Stimulated activated CD4-positive, alpha-beta T cell treated with anti-CD3 and anti-CD28 coated beads, TNF-alpha, amount 100 ng/mL, for 48 hours (primary cell): ENCODE measurements at places on chromosomes 2 and 18.
A peak's percentile ranks its signal among the peaks of the same experiment; 100 is the strongest.

DNA sequence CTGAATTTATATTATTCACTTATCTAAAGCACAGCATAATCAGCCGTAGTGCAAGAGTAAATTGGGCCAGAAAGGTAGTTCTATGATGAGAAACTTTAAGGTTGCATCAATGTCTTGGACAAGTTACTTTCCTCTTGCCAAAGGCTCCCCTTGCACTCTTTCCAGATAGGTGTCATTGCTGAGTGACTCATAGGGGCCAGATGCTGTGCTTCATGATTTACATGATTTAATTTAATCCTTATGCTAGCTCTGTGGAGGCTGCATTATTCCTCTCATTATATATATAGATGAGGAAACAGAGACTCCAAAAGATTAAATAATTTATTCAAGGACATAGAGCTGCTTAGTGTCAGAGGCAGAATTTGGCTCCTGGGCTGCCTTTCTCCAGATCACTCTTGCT lies 5.0 kb downstream of the CFAP221 start:
- DNase-seq: no peak

DNA sequence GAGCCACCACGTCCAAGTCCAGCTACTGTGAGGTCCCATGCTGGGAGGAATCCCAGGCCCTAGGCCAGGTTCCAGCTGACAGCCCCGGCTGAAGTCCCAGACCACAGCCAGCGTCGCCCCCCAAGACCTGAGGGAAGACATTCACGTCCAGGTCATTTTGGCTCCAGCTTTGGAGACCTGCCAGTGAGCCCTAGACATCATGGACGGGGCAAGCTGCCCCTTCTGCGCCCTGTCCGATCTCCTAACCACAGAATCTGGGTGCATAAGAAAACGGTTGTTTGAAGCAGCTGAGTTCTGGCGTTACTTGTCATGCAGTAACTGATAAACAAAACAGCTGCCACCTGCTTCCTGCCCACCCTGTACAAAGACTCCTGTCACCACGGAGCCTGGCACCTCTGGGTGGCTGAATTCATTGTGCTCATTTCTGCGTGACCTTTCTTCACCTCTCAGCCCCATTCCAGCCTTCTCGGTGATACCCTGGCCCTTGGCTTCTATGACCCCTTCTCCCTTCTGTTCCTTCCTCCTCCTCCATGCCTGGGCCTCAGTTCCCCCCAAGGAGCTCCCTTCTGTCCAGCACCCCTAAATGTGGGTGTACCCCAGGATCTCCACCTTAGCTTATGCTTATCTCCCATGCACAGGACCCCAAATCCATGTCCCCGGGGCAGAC lies 72.6 kb upstream of the SMAD7 start:
- DNase-seq: no peak

DNA sequence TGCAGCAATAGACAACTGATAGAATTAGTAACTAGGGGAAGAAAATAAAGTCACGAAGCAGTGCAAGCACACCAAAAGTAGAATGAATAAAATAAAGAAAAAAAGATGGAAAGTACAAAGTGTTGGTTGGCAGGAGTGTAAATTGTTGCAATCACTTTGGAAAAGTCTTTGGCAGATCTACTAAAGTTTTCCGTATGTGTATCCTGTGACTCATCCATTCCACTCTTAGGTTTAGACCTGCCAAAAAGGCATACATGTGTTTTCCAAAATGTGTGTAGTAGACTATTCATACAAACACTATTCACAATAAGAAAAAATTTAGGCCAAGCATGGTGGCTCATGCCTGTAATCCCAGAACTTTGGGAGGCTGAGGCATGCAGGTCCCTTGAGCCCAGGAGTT lies 282.1 kb upstream of the FSIP2 start:
- no peak for DNase-seq

DNA sequence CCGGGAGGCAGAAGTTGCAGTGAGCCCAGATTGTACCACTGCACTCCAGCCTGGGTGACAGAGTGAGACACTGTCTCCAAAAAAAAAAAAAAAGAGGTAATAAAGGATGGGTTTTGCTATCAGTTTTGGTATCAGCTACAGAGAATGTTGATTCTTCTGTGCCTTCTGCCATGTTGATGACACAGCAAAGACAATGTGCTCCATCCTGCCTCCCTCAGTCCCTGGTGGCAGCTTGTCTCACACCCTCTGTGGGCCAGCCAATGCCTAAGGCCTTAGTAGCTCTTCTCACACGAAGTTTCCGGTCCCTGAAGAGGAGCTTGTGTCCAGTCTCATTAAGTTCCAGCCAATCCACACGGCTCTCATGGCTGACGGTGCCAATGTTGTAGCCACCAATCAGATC lies 17.6 kb downstream of the IFT172 start:
- DNase-seq: no peak

- no peak for DNase-seq
These were observed 6.1 kb downstream of the CHMP1B start for GRCh38 chr18:11857177-11857887.

DNA sequence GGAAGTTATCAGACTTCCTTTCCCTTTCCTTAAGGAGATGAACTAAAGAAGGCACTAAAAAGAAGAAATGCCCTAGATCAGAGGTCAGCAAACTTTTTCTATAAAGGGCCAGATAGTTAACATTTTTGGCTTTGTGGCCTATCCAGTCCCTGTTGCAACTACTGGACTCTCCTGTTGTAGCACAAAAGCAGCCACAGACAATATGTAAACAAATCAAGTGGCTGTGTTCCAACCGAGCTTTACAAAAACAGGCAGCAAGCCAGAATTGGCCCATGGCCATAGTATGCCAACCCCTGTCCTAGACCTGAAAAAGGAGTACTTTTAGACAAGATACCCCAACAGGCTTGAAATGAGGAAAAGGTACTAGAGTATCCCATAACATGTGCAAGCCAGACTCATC lies 10.9 kb downstream of the NHEJ1 start:
- DNase-seq: no peak

DNA sequence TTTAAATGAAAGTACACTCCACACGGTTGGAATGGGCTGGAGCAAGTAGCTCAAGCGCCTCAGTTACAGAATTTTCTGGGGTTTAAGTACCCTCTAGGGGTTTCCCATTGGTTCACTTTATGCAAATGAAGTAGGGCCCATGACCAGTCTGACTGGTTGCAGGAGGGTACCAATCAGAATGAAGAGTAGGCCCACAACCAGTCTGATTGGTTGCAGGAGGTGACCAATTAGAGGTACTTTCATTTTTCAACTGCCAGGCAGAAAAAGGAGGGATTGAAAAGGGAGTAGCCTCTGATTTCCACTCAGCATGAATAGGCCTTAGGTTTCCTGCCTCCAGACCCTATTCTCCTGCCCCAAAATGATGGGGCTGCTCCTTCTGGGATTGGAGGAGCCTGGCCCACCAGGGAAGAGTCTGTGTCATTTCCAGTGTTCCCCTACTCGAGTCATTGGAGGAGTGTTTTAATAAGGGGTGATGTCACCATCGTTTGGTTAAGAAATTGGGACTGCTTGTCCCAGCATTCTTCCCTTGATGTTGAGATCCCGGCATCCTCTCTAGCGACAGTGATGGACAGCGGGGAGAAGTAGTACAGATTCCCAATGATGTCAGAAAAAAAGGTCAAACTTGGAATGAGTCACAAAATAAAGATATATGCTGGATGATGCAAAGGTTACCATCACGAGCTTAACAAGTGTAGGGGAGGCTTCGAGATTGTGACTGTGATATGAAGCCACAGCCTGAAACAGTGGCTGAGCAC lies 210.4 kb downstream of the SH3BP4 start:
- no peak for DNase-seq

DNA sequence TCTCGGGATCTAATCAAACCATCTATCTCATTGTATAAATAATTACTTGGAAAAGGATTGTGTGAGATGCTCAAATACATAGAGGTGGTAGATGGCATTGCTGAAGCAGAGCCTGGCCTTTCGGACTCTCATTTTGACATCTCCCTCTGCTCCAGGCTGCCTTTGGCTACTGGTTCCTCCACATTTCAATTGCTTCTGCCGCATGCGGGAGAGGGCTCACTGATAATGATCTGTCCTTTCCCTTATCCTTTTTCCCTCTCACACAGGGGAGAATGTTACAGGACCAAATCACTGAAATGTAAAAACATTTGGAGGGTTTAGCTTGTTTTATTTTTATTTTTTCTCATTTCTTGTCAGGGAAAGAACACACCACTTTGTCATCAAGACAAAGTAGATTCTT lies 380.6 kb upstream of the UBE2E3 start:
- DNase-seq: no peak

GRCh38 chr2:46334389-46335271 lies 37.4 kb downstream of the EPAS1 start:
- DNase-seq: no peak

DNA sequence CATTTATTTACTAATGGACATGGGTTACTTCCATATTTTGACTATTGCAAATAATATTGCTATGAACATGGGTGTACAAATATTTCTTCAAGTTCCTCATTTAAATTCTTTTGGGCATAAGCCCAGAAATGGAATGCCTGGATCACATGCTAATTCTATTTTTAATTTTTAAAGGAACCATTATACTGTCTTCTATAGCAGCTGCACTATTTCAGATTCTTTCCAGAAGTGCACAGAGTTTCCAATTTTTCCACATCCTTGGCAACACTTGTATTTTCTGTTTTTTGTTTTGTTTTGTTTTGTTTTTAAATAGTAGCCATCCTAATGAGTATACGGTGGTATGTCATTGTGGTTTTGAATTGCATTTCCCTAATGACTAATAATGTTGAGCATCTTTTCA lies 8.5 kb upstream of the RALBP1 start:
- DNase-seq: no peak

DNA sequence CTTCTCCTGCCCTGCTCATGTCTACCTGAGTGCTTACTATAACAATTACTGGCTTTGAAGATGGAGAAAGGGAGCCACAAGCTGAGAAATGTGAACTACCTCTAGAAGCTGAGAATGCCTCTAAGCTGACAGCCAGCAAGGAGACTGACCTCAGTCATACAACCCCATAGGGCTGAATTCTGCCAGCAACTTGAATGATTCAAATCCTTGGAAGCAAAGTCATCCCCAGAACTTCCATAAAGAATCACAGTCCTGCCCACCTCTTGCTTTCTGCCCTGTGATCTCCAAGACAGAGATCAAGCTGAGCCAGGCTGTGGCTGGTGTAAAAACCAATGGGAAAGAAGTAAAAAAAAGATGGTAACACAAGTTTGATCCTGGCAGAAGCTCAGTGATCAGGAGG lies 288.2 kb upstream of the SPHKAP start:
- DNase-seq: no peak

GRCh38 chr2:1826226-1826905 lies 82.1 kb upstream of the PXDN start:
- no peak for DNase-seq

GRCh38 chr2:209426432-209426831 lies 2.6 kb downstream of the MAP2 start:
- no peak for DNase-seq

DNA sequence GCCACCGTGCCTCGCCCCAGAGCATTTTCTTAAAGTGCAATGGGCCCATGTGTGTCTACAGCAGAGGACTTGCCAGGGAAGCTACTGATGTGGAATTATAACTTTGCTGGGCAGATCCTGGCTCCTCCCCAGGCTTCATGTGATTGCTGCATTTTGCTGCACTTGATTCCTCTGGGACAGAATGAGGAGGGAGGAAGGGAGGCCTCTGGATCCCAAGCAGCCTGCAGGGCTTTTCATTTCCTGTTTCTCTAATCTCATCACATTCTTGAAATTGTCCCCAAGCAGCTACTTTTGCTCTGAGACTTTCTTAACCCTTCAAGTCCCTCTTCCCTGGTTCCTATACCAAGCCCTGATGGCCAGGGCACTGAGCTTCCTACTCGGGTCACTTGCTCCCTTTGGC lies 134.4 kb upstream of the SEC11C start:
- DNase-seq: no peak

DNA sequence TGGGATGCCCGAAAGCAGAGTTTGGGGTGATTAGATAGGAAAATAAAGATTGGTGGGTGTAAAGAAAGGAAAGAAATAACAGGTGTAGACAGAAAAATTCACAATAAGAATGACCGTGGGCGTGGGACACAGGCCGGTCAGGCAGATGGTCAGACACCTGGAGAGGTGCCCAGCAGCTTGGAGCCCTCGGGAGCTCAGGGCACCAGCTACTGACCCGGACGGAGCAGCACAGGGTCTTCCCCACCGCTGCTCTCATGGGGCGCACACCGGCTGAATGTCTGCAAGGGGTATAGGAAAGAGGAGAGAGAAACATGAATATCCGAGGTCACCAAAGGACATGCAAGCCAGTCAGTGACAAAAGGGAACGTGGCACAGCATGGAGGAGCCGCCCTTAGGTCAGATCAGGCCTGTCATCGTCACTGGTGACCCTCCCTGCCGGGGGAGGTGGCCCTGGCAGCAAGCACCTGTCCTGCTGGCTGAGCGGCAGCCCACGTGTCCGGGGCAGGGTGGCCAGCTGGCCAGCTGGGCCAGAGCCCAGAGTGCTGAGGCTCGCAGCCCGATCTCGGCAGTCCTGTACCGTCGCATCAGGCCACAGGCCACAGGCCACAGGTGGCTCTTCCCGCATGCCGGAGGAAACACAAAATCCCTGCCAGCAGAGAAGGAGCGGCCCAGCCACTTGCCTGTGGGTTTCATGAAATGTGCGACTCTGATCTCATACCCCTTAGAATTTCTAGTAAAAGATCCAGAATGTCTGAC lies 112.0 kb upstream of the NDUFV2 start:
- no peak for DNase-seq

GRCh38 chr2:71849607-71850305 lies 297.9 kb downstream of the CYP26B1 start:
- DNase-seq: no peak

- no peak for DNase-seq
These were observed 54.5 kb downstream of the MAP4K4 start for GRCh38 chr2:101751875-101752619.

DNA sequence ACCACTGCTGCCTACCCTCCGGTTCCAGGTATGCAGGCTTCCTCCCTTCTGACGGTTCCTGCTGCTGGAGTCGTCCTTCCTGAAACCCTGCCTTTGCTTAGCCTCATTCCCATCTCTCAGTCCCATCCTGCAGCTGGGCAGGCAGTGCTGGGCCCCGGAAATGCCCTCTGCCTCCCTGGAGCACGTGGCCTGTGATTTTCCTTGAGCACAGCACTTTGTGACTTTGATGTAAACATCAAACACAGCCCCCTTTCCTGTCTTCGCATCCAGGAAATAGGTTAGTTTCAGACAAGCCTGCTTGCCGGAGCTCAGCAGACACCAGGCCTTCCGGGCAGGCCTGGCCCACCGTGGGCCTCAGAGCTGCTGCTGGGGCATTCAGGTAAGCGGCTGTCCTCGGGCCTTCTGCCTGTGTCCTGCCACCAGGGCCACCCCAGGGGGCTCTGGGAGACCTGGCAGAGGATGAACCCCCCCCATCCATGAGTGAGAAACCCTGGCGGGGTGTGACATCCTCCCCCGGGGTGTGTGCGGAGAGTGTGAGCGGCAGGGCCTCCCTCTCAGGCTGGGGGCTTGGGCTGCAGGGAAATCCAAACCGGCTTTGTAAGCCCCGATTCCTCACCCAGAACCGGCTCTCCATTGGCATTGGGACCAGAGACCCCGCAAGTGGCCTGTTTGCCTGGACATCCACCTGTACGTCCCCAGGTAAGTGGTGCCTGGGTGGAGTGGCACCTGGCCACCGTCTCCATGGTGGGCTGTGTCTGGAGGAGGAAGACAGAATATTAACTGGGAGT lies at the start of gene ZAP70:
Gene ZAP70, plus strand, starts transcription at position 281 of the 788 bp plus-strand sequence. CDS start 10,461 bp downstream, outside the sequence.
- peak; percentile 48 for DNase-seq

GRCh38 chr2:25711675-25712354 lies 38.4 kb upstream of the DTNB start:
- DNase-seq: no peak
